Globus pallidus (tissue), 1 donor: ENCODE measurements at places on chromosomes 2 and 18.

- DNase-seq, result no peak
Observed at GRCh38 chr18:61824733-61825363, 68.0 kb downstream of the RNF152 start.

DNA sequence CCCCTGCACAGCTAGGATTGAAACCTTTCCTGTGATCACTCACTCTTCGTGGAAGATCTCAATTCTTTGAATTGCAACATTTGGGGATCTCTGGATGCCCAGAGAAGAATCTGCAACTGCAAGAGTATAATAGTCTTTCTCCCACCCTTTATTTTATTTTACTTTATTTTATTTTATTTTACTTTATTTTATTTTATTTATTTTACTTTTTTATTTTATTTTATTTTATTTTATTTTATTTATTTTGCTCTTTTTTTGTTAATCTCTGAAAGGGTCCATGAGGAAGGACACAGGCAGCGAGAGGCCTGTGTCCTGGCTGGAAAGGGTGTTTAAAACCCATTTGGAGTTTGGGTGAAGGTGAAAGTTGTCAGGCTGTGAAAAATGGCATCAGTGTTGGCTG, 181.4 kb downstream of the TMEM182 start:
- DNase-seq, result no peak

- DNase-seq, result no peak
Observed at GRCh38 chr18:50396005-50396660, 21.3 kb downstream of the SKA1 start.

DNA sequence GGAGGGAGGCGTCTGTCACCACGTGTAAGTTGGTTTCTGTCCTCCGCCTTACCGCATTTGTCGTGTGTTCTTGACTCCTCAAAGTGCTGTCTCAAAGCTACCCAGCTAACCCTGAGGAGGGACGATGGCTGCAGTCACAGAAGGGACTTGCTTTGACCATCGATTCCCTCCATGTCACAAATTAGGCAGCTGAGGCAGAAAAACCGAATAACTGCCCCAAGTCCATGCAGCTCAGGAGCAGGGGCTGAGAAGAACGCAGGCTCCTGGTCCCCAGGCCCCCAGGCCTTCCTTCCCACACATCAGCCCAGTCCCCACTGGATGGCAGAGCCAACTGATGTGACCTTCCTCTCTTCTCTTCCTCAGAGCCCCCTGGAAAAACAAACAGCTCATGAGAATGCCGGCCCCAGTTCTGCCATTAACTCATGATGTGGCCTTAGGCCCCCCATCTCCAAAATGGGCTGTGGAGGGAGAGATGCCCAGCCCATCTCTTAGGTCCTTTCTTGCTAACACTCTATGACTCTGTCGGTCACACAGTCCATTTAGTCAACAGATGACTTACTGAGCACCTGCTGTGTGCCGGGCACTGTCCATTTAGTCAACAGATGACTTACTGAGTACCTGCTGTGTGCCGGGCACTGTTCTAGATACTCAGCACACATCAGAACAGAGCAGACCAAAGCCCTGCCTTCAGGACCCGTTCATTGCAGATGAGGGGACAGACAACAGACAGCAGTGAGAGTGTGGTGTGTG, 19.6 kb downstream of the MTERF4 start:
- DNase-seq, result no peak

- no peak for DNase-seq
Observed at GRCh38 chr2:71547616-71548285, 94.4 kb downstream of the DYSF start.

DNA sequence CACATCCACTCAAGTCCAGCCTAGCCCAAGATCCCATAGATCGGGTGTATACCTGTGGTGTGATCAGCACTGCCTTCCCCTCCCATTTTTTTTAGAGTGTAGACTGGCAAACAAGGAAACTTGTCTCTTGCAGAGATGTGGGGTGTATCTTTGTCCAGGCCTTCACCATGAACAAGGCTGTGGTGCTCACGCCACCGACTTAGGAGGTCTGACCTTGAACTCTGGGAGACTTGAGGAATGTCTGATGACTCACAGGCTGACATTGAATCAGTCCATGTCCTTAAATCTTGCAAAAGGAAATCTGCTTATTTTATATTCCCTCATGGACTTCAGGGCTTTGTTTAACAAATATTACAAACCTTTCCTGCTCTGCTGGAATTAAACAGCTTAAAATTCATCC, 4.5 kb upstream of the CTIF start:
- no peak for DNase-seq

DNA sequence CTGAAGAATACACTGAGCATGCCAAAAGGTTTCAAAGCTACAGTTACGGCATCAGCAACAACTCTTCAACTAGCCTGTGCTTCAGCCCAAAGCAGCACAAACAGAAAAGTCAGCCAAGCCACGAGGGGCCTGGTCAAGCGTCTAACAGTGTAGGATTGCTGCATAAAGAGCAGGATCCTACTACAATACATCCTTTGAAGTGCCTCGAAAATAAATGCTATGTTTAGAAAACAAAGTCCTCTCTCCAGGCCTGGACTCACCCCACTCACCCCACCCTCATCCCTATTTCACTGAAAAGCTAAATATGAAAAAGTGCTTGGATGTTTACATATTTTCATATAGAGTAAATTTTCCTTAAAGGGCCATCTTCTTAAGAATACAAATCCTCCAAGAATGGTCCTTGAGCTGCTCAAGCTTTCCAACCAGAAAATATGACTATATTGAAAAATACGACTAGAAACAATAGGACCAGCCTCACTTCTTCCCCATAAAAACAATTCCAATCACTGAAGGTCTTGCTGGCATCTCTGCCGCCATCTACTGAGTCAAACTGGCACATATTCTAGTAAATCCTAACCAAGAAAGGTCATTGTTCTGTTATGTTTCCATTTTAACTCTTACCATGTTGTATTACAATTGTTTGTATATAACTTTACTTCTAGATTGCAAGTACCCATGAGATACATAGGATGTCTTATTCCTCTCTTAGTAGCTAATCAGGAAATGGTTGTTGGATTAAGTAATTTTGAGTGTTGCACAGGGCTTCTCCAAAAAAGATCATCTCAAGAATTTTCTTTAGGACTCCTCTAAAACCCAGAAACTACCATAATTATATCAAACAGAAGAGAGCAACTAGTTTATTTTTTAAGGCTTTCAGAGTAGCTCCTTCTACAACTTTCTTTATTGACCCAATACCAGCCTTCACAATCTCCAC, 63.6 kb downstream of the CLHC1 start:
- DNase-seq, result peak; percentile 96

DNA sequence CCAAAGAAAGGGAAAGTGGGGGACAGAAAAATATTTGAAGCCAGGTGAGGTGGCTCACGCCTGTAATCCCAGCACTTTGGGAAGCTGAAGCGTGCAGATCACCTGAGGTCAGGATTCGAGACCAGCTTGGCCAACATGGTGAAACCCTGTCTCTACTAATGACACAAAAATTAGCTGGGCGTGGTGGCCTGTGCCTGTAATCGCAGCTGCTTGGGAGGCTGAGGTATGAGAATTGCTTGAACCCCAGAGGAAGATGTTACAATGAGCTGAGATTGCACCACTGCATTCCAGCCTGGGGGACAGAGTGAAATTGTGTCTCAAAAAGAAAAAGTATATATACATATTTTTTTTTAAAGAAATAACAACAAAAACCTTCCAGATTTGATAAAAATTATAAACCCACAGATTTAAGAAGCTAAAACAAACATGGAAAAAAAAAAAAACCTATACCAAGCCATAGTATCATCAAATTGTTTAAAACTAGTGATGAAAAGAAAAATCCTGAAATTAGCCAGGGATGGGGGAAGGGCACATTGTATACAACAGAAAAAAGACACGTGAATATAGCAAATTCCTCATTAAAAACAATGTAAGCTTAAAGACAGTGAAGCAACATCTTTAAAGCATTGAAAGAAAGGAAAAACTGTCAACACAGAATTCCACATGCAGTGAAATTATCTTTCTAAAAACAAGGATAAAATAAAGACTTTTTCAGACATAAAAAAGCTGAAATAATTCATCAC, 40.4 kb upstream of the MYCN start:
- DNase-seq, result no peak

GRCh38 chr18:63244607-63245006, 75.0 kb downstream of the BCL2 start:
- DNase-seq, result no peak

GRCh38 chr18:56374007-56374655, 264.3 kb downstream of the TXNL1 start:
- DNase-seq, result no peak

- no peak for DNase-seq
Observed at GRCh38 chr2:71706836-71707235, 253.5 kb downstream of the DYSF start.

DNA sequence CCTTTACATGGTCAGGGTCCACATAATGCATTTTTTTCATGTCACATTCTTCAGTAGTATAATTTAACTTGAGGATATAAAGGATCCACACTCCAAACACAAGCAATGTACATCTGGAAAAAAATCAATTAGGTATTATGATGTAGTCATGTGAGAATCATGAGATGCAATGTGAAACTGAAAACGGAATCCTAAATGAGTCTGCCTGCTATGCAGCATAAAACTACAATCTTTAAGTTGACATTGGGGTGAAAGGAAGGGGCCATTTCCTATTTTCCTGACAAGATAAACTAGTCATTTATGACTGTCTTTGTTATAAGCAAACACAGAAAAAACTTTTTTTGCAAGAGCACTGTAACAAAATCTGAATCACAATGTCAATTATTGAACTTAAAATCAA, 27.6 kb downstream of the ST3GAL5 start:
- DNase-seq, result no peak

DNA sequence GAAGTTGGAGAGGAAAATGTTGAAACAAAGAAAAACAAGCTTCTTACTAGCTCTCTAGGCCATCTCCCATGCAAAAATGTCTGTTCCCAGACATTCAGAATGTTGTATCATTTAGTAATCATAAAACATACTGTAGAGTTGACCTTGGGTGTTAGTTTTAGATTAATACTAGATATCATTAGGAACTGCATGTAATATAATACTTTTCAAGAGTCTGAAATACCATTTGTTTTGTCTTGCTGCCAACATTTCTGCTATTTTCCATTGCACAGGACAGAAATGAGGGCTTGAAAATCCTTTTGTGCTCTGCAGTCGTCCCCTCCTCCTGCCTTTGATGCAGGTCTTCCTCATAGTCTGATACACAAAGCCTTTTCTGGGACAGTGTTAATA, 89.5 kb upstream of the RBMS1 start:
- DNase-seq, result no peak

GRCh38 chr2:205687641-205687956, 5.3 kb downstream of the NRP2 start:
- DNase-seq, result no peak

- DNase-seq, result no peak
Observed at GRCh38 chr2:216408426-216409290, 3.6 kb upstream of the SMARCAL1 start.

DNA sequence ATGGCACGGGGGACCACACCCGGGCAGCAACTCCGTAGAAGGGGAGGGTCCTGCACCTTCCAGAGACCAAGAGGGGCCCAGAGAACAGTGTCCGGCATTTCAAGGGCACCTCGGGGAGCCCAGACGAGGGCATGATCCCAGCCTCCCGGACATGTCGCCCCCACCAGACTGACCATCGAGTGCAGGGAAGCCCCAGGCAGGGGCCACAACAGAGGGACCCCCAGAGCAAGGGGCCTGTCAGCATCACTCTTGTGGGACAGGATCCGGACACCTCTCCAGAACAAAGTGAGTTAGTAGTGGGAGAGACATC, 50.4 kb upstream of the CTDP1 start:
- no peak for DNase-seq

DNA sequence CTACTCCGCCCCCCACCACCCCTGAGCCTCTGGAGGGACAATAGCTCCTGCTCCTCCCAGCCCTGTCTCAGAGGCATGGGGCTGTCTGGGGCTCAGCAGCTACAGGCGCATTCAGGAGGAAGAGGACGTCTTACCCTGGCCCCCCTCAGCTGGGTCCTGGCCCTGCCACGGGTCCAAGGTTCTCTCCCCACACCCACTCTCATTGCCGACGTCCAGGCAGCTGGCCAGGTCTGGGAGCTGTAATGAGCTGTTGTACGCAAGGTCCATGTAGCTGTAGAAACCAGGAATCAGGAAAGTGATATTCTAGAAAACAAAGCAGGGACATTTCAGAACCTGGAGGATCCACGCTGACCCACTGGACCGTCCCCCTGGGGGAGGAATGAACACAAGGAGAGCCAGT, 13.5 kb downstream of the PASK start:
- DNase-seq, result no peak

- no peak for DNase-seq
Observed at GRCh38 chr2:205640716-205641115, 41.6 kb upstream of the NRP2 start.

- DNase-seq, result no peak
Observed at GRCh38 chr2:170819680-170820664, 3.3 kb downstream of the GAD1 start.

DNA sequence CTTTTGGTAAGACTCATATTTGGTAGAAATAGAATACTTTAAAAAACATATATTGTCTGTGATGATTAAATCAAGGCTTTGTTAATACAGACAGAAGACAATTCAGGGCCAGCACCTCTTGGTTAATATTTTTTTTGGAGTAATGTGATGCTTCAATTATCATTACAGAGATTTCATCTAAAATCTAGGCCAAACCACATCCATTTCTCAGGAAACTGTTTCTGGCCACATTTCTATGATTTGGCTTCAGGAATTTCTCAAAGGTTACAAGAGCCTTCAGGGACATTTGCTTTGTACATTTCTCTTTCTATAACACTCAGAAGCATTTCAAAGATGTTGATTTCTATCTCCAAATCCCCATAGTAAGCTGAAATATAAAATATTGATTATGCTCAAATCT, 614.9 kb downstream of the LRP1B start:
- DNase-seq, result no peak

DNA sequence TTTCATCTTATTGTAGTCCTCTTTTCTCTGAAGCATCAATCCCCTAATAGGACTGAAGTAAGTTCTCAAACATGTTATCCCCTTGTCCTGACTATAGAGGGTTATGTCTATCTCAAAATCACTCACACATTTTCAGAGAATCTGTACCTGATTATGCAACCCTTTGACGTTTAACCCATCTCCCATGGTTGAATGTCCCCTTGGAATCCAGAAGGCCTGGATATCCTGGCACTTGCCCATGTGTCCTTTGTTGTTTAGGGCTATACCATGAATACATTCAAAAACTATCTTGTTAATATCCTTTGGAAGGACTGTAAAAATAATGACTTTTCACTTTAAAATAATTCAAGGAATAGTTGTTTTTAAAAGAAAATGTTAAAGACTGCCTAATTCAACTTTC, 66.3 kb upstream of the PSMD14 start:
- no peak for DNase-seq

DNA sequence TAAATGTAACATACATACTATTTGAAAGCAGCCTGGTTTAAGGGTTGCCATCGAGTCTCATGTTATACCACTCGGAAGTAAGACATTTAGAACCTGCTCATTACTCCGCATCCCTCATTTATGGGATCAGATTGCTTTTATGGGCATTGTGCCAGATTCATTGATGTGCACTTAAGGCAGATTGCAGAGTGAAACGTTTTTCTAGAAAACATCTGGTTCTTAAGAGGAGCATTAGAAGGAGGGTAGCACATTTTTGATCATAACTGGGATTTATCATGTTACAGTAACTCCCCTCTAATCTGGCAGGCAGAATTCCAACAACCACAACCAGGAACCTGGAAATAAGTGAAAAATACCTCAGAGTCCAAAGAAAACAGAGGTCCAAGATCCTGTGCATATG, 74.2 kb upstream of the GALNT3 start:
- no peak for DNase-seq

GRCh38 chr2:40432921-40433483, 18.9 kb downstream of the SLC8A1 start:
- no peak for DNase-seq
